ENCODE measurements at places on chromosomes 11 and 22.
A peak's percentile ranks its signal among the peaks of the same experiment; 100 is the strongest.

DNA sequence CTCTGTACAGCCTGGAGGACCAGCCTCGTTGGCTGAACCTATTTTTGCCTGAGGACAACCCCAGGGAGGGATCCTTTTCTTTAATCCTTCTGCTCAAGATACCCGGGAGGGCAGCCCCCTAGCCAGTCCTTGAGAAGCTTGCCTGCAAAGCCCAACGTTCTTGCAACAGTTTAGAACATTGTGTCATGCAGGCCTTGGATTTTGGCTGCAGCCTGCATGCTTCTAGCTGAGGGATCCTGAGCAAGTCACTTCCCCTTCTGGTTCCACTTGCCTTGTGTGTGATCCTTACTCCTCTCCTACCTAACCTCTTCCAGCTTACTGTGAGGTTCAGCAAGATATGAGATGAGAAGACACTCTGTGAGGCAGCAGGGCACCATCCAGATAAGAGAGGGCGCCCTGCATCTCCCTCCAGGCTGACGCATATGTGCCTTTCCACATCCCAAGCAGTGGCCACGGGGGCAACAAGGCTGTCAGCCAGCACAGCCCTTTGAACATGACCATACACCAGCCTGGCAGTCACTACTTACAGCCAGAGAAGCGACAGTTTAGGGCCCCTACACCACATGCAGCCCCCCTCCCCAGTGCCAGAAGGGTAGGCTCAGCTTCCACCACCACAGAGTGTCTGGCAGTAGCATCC, 76.1 kb downstream of the C11orf58 start:
- no peak for DNase-seq

DNA sequence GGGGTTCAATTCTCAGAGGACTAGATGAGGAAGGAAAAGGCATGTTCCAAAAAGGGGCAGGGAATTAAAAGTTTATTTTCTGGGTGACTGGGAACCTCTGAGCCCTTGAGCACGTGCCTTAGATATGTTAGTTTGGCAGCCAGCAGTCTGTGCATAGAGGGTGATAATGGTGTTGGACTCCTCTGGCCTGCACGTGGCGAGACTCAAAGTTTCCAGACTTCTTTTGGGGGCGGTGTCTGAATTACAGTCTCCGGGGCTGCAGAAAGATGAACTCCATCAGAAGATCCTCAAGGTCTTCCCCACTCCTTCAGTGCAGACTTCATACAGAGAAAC, 861 bp upstream of the ZNRF3 start:
- DNase-seq = no peak

DNA sequence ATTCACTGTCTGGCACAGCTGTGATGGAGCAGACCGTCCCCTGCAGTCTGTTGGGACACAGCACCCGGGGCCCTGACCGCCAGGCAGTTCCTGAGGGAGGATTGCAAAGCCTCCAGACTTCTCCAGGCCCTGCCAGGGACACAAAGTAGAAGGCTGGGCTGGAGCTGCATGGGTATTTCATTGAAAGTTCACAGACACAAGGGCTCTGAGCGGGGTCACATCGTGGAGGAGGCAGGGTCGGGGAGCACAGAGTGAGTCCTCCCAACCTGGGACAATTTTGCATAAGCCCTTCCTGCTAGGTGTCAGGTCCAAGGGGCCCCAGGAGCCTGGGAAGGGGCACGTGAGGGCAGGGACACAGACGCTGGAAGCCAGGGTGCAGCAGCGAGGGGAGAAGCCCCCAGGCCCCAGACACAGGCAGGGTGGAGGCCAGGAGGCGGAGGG, 15.7 kb downstream of the IFITM10 start:
- no peak for DNase-seq

GRCh38 chr22:22187299-22187698, 57.3 kb upstream of the VPREB1 start:
- DNase-seq = no peak

DNA sequence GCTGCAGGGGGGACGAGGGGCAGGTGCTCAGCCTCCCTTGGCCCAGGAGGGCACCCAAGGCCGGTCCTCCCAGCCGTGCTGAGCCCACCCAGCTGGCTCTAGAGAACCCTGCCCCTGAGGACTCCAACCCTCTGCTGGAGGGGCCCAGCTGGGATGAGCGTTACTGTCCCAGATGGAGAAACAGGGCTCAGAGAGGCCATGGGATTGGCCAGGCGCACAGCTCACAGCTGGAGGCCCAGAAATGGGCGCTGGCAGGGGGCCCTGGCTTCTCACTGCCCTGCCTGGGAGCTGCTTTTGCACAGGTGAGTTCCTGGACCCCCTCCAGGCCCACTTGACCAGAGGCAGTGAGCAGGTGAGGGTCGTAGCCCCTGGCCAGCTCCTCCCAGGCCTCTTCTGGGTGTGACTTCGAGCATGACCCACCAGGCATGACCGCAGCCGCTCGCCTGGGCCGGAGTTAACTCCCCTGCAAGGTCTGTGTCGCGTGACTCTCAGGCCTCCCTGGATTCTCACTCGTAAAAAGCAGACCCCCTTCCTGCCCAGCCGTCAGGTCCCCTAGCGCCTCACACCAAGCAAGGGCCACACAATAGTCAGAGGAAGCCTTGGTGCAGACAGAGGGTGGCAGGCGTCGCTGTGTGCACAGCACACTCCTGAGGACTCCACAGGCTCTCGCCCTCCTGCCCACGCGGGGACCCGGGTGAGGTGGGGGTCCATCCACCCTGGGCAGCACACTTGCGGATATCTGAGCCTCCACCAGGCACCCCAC, 19.7 kb upstream of the IL17REL start:
- DNase-seq = no peak

DNA sequence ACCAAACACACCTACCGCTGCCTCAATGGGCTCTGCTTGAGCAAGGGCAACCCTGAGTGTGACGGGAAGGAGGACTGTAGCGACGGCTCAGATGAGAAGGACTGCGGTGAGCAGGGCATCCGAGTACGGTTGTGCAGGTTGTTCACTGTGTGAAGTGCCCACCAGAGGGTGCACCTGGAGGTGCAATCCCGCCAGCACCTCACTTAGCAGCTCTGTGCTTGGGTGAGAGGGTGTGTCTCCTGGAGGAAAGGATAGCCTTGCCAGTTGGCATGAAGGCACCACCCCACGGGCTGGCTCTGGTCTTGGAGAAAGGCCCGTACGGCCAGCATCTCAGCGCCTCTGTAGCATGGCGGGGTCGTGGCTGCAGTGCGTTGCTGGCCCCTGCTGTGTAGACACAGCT, 39.4 kb downstream of the ST14 start:
- DNase-seq = no peak

- no peak for DNase-seq
These were observed 136.1 kb downstream of the MORC2 start for GRCh38 chr22:30832407-30832987.

- no peak for DNase-seq
These were observed 3.4 kb upstream of the DUSP18 start for GRCh38 chr22:30671071-30671470.

- DNase-seq = no peak
These were observed 106.0 kb downstream of the RPL27A start for GRCh38 chr11:8788616-8789015.

DNA sequence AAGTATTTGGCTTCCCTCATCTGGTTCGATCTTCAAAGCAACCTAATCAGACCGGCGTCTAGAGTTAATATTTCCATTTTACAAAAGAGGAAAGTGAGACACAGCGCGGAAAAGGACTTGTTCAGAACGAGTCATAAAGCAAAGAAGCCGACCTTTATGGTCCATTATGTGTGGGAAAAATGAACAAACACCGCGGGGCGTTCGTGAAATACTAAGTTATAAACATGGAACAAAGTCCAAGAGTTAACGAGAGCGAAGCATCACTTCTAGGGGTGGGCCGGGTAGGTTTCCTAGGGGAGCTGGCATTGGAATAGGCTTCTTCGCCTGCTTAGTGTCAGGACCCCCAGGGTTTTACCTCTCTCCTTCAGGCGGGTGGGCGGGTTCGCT, 575 bp downstream of the DUSP18 start:
- DNase-seq = no peak

GRCh38 chr11:58866788-58867187, 22.3 kb upstream of the GLYATL2 start:
- DNase-seq = no peak

DNA sequence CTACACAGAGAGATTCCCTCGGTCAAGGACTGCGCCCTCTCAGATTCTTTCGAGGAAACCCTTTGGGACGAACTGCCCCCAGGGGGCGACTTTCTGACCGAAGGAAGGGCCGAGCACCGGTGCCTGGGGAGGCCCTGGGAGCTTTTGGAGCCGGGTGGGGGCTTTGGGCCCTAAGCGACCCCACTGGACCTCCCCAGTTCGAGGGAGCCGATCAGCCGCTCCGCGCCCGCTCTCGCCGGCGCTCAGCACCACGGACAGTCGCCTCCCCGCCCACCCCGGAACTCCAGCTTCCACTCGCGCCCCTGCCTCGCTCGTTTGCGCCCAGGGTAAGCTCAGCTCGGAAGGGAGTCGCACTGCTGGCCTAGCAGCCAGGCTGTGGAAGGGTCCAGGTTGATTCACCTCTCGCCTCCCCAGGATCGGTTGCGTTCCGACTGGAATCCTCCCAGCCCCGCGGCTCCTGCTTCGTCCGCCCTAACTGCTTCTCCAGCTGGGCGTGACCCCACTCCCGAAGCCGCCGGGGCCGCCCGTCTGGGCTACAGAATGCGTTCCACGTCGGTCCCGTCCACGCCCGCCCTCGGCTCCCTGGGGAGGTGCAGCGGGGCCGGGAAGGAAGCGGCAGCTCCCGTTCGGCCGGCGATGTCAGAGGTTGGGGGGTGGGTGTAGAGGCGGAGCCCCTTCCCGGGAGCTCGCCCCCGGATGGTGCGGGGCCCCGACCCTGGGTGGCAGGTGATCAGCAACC, 428 bp downstream of the SCN3B start:
- DNase-seq = peak; percentile 13

- no peak for DNase-seq
These were observed 4.8 kb downstream of the PPME1 start for GRCh38 chr11:74175920-74176319.

- no peak for DNase-seq
These were observed 760 bp downstream of the ZNRF3 start for GRCh38 chr22:28883917-28884746.

- no peak for DNase-seq
These were observed 6.7 kb downstream of the CAPN5 start for GRCh38 chr11:77073328-77074001.

GRCh38 chr11:21511835-21512440, 680.9 kb upstream of the ANO5 start:
- no peak for DNase-seq

GRCh38 chr22:46678785-46679700, 58.9 kb downstream of the GRAMD4 start:
- no peak for DNase-seq

DNA sequence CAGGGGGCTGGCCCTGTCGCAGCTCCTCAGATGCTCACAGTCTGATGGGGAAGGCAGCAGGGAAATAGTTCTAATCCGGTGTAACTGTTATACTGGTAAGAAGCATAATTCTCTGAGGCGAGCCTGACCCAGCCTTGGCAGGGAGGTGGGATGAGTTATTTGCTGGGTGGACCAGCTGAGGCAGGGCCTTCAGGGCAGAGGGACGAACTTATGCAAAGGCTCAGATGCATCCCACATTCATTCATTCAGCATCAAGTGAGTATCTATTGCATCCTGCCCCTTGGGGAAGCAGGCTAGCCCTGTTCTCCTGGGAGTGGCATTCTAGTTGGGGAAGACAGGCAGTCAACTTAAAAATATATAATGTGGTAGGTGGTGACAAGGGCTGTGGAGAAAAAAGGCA, 13.6 kb upstream of the SREBF2 start:
- DNase-seq = no peak

DNA sequence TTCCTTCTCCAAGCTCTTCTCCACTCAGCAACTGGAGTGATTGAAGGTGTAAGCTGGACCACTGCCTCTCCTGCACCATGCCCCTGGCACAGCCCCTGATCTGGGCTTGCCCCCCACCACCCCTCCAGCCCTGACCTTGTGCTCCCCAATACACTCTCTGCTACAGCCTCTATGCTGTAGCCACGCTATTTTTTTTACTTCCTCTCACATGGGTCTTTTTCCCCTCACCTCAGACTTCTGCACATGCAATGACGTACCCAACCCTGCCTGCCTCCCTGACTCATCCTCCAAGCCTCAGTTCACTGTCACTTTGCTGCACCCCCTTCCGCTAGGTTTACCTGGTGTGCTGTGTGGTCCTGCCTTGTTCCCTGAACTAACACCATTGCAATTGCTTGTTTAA, 9.0 kb downstream of the CSNK2A3 start:
- no peak for DNase-seq

- DNase-seq = no peak
These were observed 62.9 kb downstream of the SMCO4 start for GRCh38 chr11:93480256-93480655.

GRCh38 chr11:95559899-95560298, 229.7 kb downstream of the FAM76B start:
- no peak for DNase-seq

GRCh38 chr22:29346659-29347058, 31.2 kb upstream of the RASL10A start:
- no peak for DNase-seq

GRCh38 chr22:23673826-23674690, 16.8 kb upstream of the RGL4 start:
- DNase-seq = no peak

- no peak for DNase-seq
These were observed 31.1 kb downstream of the DKK3 start for GRCh38 chr11:11977206-11977938.

DNA sequence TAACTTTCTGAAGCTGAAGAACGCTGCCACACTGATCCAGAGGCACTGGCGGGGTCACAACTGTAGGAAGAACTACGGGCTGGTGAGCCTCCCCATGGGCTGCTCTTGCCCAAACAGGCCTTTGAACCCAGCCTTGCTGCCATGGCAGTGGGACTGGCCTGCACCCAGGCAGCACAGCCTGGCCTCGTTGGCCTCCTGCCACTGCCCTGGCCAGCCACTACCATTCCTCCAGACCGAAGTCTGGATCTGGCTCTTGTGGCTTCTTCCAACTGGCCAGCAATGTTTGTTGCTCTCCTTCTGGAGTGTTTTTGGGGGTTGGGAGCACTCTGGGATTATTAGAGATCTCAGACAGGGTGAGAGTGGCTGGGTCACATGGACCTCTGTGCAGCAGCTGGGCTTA, 51.0 kb downstream of the MYO7A start:
- no peak for DNase-seq

GRCh38 chr11:13206086-13206640, 71.4 kb upstream of the BMAL1 start:
- no peak for DNase-seq

- no peak for DNase-seq
These were observed 61.1 kb downstream of the CACNA1I start for GRCh38 chr22:39631381-39632286.

DNA sequence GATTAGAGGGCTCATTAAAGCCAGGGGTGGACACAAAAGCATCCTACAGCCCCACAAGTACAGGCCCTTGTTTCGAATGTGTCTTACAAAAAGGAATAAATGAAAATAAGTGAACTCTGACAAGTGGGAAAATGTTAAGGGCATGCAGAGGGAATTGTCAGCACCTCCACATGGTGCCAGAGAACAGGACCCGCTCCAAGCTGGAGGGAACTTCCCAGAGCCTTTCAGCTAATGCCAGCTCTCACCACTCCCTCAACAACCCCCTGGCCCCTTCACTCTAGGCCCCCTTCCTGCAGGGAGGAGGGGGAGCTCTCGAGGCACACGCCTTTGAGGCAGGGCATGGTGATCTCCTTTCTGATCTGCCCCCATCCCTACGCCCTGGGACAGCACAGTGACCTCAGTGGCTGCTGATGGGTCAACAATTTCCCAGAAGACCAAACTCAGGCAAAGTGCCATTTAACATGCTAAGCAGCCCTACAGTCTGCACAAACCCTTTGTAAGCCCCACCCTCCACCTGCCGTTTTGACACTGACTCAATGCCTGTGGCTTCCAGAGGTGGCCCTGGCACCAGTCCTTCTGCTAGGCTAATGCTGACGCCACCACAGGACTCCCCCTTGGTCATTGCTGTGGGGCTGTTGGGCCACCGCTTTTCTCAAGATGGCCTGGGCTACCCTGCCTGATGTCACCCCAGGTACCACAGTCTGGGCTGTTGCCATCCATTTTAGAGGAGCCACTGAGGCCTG, 12.5 kb upstream of the CHST1 start:
- DNase-seq = no peak
